ENCODE measurements at places on chromosomes 7 and 10.

- DNase-seq = no peak
Observed at GRCh38 chr10:111211706-111212105, 134.9 kb downstream of the ADRA2A start.

- DNase-seq = no peak
Observed at GRCh38 chr10:54266395-54266794, 534.6 kb downstream of the PCDH15 start.

DNA sequence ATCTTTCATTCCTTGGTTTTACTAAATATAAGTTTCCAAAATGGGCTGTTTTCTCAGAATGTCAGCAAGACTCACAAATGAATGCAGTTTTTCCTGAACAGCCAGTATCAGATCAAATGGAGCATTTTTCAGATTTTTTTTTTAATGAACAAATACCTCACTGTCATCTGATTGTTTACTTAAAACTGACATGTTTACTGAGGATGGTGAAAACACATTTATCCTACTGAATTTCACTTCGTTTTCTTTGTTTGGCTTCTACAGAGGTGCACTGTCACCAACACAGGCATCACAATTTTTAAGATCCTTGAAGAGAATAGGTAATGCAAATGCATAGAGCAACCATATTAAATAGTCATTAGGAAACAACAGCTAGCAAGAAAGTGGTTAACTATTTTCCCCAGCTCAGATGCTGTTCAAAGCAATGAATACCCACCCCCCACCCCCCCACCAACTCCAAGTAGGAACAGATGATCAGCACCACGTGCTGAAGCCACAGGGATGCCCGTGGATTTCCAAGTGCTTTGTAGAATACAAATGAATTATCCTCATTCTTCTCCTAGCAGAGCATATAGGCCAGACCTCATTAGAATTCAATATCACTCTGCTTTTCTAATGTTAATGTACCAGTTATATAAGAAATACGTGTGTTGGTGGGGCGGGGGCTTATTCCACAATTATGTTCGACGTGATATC is 205.9 kb downstream of the SKAP2 start:
- no peak for DNase-seq

GRCh38 chr10:34139559-34139958 is 675.5 kb downstream of the PARD3 start:
- no peak for DNase-seq

DNA sequence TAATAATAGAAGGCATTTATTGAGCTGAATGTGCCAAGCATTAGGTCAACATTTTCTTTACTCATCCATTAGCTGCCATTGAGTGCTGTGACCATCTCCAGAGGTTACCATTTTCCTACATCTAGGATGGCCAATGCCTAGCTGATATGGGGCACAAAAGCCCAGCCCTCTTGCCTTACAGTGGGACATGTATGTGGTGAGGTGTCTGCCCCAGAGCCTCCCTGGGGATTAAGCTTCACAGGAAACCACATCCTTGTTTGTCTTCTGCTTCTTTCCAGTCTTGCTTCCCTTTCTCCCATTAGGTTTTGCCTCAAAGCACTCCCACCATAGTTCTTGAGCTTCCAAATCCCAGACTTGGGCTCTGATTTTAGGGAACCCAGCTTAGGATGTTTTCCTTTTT is 258.7 kb downstream of the SORCS3 start:
- no peak for DNase-seq

DNA sequence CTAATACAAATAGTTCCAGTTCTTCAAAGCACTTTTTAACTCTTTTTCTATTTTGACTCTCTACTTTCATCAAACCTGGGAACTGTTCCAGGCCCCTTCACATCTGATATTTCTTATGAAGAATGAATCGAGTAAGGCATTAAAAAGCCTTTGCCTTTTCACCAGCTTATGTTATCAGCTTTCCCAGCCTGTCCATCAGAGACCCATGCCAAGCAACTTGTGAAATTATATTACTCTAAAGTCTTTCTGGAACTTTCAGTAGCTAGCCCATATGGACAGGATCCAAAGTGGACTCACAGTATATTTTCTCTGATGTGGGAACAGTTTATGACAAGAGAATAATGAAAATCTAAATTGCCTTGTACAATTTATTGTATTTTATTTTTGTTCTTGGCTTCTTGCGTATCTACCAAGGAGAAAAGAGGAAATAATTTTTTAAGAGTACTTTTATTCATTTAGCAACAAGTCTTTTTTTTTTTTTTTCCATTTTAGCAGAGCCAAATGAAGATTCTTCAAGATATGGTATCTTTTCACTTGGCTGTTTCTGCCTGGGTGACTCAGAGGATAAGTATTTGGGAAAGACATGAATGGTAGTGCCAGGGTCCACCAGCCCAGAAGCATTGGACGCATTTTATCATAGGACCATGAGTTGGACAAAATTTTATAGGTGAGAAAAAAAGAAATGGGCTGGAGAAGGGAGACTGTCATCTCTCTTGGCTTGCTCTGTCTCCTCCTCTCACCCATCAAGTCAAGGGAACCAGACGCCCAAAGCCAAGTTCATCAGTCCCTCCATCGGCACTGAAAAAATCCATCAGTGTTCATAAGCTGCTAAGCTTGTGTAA is 195.8 kb upstream of the NEBL start:
- DNase-seq = no peak

DNA sequence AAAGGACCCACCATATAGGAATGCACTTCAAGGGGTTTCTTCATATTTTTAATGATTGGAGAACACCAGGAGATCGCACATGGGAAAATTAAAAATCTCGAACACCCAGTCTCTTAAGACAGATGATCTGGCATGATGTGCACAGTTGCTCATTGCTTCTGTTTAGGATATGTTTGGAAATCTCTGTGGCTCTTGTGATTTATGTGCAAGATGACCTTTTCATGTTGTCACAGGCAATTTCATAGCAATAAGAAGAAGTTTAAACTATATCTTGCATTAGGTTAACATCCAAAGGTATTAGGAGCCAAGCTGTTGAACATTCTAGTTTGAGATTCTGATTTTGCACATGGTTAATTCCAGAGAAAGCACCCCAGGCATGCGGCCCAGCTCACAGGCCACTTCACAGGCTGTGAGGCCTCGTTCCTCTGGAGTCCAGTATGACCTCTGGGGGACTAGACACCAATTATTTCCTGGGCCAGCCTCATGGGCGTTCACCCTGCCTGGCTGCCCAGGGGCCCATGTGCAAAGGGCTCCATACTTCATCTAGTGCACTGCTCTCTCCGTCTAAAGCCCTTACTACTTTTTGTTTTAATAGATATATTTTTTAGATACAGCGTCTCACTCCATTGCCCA is 28.4 kb downstream of the CAMK1D start:
- no peak for DNase-seq

DNA sequence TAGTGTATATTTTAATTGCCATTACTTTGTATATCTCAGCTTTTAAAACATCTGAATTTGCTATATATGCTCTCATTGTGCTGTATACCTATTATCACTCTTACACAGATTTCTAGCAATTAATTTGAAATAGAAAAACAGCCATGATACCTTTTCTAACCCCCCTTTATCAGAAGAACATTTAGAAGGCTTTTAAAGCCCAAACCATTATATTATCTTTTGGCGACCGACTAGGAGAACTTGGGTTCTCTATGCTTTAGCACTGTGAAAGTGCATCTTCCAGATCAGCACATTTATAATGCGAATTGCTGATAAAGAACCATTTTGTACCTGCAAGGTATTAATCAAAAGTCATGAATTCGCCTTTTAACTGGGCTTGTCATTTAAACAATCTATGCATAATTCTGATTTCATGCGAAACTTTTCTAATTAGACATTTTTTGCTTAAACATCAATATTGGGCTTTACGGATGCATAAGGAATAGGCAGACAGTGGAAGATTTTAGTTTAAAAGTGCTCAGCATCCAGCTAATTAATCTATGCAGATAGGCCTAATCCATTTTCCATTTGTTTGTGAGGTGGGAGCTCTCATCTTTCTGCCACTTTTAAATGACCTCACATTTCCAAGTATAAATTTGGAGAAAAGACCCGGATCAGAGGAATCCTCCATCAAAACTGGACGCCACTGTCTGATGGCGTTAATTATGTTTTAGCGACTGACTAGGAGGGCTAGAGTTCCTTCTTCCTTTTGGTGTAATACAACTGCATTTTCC is 1.2 kb upstream of the MLLT10 start:
- no peak for DNase-seq

GRCh38 chr7:157318015-157318706 is 18.6 kb upstream of the DNAJB6 start:
- DNase-seq = no peak

- DNase-seq = no peak
Observed at GRCh38 chr7:88091988-88092675, 127.7 kb downstream of the SRI start.

DNA sequence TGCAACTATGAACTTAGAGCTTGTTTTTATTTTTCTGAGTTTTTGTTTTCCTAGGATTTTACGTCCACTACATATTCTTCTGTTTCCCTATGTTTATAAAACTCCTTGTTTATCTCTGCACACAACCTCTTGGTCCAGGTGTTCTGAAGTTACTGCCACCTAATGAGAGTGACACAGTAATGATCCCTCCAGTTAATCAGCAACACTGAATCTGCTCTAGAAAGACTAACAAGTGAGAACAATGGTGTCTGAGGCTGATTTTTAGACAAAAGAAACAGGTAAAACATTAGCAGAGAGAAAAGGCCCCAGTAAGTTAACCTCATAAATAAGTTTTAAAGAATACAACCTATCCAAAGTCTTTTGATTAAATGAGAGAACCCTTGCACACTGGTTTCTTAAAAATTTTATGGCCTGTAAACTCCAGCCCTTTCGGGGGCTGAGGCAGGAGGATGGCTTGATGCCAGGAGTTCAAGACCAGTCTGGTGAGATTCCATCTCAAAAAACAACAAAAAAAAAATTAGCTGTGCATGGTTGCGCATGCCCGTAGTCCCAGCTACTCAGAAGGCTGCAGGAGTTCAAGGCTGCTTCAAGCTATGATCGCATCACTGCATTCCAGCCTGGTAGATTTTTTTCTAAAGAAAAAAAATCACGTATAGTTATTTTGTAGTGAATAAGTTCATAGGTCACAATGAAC is 397.6 kb downstream of the MAGI2 start:
- no peak for DNase-seq

GRCh38 chr7:140214075-140214684 is 37.4 kb upstream of the KDM7A start:
- no peak for DNase-seq

GRCh38 chr10:132168571-132169030 is 18.1 kb upstream of the DPYSL4 start:
- no peak for DNase-seq

All from activated T-cell treated with anti-CD3 and anti-CD28 coated beads for 1 hour (primary cell).